ENCODE measurements at places on chromosomes 11 and 22.
A peak's percentile ranks its signal among the peaks of the same experiment; 100 is the strongest.

- no peak for DNase-seq
Observed at GRCh38 chr11:6300325-6300724, 20.0 kb downstream of the CAVIN3 start.

DNA sequence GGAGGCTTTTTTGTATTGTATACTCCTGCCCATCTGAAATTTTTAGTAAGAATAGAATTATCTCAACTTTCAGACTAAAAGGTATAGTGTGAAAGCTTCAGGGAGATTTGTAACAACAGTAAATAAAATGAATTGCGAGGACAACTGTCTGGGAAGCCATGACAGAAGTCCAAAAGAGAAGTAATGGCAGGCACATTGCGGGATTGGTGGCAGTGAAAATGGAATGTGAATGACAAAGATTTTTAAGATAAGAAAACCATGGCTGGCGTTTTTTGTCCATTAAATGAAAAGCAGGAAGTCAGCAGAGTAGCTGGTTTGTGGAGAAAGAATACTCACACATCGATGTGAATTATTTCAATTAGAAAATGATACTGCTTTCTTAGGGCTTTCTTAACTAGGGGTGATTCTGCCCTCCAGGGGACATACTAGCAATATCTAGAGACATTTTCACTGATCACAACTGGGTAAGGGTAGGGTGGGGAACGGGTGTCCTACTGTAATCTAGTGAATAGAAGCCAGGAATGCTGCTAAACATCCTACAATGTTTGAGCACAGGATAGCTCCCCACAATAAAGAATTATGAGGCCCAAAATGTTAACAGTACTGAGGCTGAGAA lies 1.6 kb downstream of the NPAT start:
- peak; percentile 7 for DNase-seq

- peak; percentile 69 for DNase-seq
Observed at GRCh38 chr11:121630041-121630440, 177.3 kb upstream of the SORL1-AS1 start.

- no peak for DNase-seq
Observed at GRCh38 chr11:837189-837989, 4.6 kb downstream of the CD151 start.

GRCh38 chr11:122509091-122509490 lies 146.4 kb upstream of the UBASH3B start:
- no peak for DNase-seq

DNA sequence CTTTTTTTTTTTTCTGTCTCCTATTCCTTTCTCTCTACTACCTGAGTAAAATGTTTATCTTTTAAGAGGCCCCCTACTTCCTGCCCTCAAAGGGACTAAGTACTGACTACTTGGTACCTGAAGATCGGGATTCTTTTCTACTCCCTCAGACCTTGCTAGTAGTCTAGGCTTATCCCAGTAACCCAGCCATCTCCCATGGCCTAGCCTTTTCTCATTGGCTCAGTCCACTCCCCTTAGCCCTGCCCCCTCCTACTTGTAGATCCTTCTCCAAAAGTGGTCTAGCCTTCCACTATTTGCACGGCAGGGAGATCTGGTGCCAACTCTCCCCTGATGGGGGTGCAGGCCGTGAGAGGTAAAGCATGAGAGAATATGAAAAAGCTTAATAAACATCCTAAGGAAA lies 133.7 kb downstream of the RCN1 start:
- DNase-seq, result no peak

- no peak for DNase-seq
Observed at GRCh38 chr11:118147502-118147901, 5.1 kb downstream of the SCN4B start.
